ENCODE measurements at places on chromosomes 2 and 18.

DNA sequence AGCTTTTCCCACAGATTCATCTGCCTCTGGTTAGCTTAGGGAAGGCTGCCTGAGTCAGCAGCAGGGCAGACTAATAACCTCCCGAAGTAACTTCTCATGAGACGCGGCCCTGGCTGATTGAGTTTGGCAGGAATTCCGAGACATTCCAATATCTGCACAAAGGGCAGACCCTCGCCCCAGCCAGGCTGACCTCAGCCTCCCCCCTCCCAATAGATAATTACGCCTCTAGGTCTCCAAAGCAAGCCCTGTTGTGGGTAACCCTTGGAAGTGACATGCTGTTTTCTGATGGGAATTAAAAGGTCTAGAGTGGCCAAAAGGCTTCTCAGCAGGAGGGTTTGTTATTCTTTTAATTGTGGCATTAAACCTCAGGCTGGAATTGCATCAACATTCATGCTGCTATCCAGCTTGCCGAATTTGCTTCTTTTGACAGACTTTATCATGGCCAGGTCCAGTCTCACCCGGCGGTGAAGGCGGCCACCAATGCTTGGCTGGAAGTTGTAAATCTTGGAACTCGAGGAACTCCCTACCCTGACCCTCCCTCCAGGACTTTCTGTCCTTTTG is 98.0 kb upstream of the SLC14A2 start:
- DNase-seq = no peak

- DNase-seq = no peak
Observed at GRCh38 chr2:3251946-3252345, 125.7 kb downstream of the EIPR1 start.

DNA sequence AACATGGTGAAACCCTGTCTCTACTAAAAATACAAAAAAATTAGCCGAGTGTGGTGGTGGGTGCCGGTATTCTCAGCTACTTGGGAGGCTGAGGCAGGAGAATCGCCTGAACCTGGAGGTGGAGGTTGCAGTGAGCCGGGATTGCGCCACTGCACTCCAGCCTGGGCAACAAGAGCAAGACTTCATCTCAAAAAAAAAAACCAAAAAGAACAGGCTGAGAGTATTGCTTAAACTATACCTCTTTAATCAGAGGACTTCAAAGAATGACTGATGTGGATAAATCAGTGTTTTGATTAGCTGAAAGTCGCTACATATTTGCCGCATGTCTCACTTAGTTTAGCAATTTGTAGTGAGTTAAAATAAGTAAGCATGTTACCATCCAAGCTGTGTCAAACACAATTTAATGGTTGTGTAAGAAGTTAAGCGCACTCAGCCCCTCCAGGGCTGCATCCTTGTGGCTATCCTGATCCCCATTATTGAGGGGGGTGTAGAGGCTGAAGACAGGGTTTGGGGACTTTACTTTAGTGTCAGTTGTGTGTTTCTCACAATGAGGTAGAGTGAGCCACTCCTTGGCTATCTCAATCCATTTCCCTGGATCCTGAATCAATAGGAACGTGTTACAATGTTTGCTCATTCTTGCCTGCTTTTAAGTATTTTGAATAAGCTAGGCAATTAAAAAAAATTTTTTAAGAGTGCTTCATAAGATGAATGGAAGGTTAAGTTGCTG is 11.0 kb upstream of the FARP2 start:
- DNase-seq = no peak

GRCh38 chr2:62783679-62784078 is 78.2 kb downstream of the EHBP1 start:
- no peak for DNase-seq

- DNase-seq = no peak
Observed at GRCh38 chr2:210318891-210319290, 3.9 kb upstream of the MYL1 start.

All from small intestine (tissue), 16 donors.